ENCODE measurements at places on chromosomes 5 and 9.

- DNase-seq: no peak
These were observed 303.9 kb upstream of the EDIL3 start for GRCh38 chr5:84688566-84688965.

- no peak for DNase-seq
These were observed 94.8 kb downstream of the GADD45G start for GRCh38 chr9:89699646-89700045.

DNA sequence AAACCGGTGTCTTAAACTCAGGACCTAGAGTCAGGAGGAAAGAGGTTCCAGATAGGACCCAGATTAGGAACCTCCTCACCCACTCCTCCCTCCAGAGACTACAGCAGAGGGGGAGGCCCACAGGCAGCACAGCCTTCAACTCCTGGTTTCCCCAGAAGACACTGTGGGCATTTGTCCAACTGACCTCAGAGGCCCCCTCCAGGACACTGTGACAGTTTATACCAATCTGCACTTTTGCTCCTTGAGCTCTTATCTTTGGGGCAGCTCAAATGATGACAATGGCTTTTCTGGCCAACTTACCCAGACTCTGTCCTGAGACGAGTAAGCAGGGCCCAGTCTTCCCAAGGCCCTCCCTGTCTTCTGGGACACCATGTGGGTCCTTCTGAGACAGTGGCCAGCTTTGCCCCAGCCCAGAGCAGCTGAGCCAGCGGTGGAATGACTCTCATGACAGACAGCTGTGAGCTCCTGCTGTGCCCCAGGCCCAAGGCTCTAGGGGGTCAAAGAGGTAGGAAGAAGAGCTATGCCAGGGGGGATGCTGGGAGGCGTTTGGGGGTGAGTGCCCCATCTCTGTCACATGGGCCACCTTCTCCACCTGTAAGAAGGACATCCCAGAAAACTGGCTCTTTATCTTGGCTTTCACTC is 14.3 kb downstream of the OR2V2 start:
- no peak for DNase-seq

DNA sequence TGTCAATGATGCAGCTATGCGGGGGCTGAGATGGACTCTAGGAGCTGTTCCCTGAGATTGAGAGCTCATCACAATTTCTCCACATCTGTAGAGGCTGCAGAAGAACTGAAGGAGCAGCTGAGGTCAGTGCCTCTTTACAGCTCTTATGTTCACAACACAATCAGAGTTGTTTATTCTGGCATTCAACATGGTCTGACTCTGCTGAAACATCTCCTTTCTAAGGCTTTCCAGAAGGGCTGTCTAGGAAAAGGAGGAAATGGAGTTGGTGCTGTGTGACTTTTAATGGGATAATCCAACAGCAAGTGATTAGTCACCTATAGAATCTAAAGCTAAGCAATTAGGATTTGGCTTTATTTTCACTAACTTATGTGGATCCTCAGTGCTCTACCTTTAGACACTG is 6.0 kb downstream of the POU5F2 start:
- no peak for DNase-seq

DNA sequence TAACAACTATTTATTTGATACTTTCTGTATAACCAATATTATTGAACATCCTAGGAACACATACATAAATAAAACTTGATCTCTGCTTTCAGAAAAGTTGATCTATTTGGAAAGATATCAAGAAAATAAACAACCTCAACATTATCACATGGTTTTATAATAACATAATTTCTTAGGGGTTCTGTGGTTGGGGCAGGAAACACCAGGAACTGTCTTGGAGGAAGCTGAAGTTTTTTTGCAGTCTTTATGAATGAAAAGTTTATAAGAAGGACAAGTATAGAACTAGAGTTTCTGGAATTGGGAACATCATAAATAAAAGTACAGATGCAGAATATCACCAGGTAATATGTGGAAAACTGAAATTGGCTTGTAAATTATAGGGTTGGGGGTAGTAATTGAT is 296.1 kb downstream of the TAF11L14 start:
- no peak for DNase-seq

- DNase-seq: no peak
These were observed 1.3 kb upstream of the SVEP1 start for GRCh38 chr9:110580850-110581249.

- DNase-seq: no peak
These were observed 21.4 kb downstream of the UGCG start for GRCh38 chr9:111917980-111918379.

DNA sequence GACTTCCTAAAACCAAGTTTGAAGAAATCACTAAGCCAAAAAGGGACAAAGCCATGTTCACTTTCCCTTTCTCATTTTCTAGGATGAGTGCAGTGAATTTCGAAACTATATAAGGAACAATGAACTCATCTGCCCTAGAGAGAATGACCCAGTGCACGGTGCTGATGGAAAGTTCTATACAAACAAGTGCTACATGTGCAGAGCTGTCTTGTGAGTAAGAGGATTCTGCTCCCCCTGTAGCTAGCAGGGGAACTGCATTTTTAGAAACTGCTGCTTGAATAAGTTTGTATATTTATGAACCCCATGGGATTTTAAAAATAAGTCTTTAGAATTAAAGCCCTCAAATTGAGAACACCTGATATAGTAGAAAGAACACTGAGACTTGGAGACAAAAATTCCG is 42.7 kb upstream of the SPINK14 start:
- no peak for DNase-seq

GRCh38 chr5:74500110-74500917 is 140.2 kb downstream of the ENC1 start:
- DNase-seq: no peak

DNA sequence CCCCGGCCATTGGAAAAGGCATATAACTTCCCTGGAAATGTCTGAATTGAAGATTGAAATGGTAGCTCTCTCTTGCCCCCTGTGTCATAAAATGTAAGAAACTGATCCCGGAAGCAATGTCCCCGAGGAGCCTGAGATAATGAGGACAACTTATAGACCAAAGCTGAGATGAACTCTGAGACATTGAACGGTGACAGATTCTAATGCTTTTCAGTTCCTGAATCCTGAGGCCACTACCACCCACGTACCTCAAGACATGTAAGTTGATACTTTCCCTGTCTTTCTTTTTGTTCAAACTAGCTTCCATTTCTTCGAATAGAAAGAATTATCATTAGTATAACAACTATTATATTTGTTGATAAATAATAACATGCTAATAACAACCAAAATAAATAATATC is 51.0 kb downstream of the KIF4B start:
- DNase-seq: no peak

- no peak for DNase-seq
These were observed 53.2 kb downstream of the FAM114A2 start for GRCh38 chr5:153985498-153985897.

GRCh38 chr9:137506702-137507171 is 43.5 kb downstream of the PNPLA7 start:
- DNase-seq: no peak

- no peak for DNase-seq
These were observed 333.5 kb upstream of the ACTBL2 start for GRCh38 chr5:57816108-57816507.

- DNase-seq: no peak
These were observed 34.8 kb downstream of the TNFSF8 start for GRCh38 chr9:114895521-114895991.

GRCh38 chr5:14560091-14560595 is 21.4 kb upstream of the OTULINL start:
- no peak for DNase-seq

DNA sequence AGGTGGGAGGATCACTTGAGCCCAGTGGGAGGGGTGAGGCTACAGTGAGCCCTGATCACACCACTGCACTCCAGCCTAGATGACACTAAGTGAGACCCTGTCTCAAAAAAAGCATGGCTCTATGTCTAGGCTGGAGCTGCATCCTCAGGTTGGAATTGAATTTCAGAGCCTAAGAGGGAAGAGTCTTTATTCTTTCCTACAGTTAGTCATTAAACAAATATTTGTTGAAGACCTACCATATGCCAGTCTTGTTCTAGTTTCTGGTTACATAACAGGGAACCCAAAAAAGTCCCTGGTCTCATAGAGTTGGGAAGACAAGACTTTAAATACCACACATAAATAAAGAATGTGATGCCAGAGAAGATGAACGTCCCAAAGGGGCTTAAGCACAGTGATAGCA is 6.9 kb upstream of the GRPEL2 start:
- no peak for DNase-seq

GRCh38 chr5:94847019-94847418 is 228.6 kb downstream of the SLF1 start:
- no peak for DNase-seq

- DNase-seq: no peak
These were observed 165.7 kb downstream of the SPOCK1 start for GRCh38 chr5:137333475-137333874.

GRCh38 chr9:96663506-96664120 is 8.5 kb upstream of the PRXL2C start:
- DNase-seq: no peak

DNA sequence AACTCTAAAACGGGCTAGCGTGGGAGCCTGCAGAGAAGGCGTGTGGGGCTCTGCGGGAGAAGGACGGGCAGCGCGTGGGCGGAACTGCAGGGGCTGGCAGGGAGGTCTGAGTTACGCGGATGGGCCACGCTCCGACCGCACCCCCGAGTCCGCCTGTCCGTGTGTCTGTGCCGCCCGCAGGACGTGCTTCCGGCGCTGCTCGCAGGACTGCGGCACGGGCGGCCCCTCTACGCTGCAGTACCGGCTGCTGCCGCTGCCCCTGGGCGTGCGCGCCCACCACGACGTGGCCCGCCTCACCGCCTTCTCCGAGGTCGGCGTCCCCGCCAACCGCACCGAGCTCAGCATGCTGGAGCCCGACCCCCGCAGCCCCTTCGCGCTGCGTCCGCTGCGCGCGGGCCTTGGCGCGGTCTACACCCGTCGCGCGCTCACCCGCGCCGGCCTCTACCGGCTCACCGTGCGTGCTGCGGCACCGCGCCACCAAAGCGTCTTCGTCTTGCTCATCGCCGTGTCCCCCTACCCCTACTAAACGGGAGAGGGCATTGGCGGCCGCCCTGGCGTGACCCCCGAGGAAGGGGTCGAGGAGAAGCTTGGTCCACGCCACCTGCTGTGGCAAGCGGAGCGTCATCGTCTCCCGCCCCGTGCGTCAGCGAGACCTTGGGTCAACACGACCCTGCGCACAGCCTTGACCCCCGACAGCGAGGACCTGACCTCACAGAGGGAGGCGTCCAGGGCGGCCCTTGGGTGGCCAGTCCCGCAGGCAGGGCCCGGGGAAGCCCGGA is 11.4 kb upstream of the ASS1 start:
- no peak for DNase-seq

DNA sequence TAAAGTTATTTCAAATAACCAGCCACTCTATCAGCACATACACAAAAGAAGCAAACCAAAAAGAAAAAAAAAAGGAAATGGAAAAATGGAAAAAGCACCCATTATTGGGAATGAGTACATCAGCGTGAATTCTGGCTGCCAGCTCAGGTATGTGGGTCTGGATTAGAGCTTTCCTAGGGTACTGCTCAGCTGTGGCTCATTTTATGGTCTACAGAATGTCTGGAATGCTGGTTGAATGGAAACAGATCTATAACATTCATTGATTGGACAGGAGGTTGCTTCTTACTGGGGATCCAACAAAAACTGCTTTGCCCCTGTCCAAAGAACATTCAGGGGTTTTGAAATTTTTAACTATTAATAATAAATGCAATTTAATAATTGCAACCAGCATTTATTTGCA is 3.9 kb upstream of the CAST start:
- DNase-seq: no peak

GRCh38 chr9:112029921-112030444 is 133.4 kb downstream of the UGCG start:
- no peak for DNase-seq

- no peak for DNase-seq
These were observed 5.5 kb downstream of the OTULIN start for GRCh38 chr5:14669975-14670374.

DNA sequence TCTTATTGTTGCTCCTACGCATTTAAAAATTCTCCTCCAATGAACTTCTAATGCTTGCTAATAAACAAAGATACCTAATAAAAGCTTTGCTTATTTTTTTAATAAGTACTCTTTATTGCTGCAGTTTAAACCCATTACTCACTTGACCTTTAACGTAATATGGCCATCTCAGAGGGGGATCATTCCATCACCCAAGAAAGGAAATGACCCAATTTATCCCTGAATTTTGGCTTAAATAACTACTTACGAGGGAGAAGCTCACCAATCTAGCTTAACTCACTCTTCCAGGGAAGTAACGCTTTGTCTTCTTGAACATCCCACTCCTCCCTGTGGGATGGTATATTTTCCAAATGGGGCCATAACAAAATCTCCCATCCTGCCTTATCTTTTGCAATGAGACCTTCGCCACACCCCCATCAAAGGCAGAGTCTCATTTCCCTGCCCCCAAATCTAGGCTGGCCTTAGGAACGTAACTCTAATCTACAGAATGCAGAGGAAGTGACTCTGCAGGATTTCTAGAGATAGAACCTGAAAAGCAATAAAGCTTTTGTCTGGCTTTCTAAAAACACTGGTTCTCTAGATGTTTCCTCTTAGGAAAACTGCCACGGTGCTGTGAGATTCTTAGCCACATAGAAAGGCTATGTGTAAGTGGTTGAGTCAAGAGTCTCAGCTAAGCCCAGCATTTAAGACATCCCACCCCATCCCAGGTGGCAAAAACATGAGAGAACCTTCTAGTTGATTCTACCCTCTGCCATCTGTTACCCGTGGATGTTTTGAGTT is 310.0 kb downstream of the ASTN2 start:
- no peak for DNase-seq

GRCh38 chr5:31983851-31984250 is 190.3 kb downstream of the GOLPH3 start:
- DNase-seq: no peak

DNA sequence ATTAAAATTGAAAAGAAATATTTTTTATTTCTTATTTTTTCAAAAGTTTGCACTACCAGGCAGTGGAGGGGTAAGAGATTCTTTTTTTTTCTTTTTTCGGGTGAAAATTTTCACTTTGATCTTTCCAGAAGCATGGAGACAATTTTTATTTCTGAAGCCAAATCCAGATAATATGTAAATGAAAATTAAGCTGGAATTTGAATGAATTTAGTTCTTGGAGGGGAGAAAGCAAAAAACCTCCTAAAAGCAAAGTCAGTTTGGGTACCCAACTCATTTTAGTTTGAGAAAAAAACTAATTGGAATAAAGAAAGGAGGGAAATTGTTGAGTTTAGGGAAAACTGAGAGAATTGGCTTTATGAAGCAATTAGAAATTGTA is 872 bp downstream of the ZNF618 start:
- no peak for DNase-seq

GRCh38 chr5:38853753-38854470 is 8.1 kb downstream of the OSMR start:
- no peak for DNase-seq
